Astrocyte (in vitro differentiated cells and primary cell): ENCODE measurements at places on chromosomes 5 and 9.

- DNase-seq = peak; percentile 75
Observed at GRCh38 chr5:132102101-132102701, 28.6 kb downstream of the CSF2 start.

DNA sequence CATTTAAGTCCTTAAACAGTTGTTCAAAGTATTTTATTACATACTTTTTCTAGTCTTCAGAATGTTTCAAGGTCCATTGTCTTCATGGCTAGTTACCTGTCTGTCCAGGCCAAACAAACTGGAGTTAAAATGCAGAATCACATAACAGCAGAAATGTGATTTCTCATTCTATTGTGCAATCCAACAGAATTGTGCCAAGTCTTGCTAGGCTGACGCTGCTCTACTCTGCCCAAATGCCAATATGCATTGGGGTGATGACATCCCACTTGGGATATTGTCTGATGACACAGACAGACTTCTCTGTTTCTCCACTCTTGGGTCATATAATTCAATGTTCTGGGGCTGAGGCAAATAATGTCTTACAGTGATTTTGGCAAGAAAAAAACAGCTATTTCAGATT is 5.2 kb upstream of the SLC22A5 start:
- peak; percentile 76 for DNase-seq

GRCh38 chr5:31346896-31347551 is 153.5 kb downstream of the CDH6 start:
- no peak for DNase-seq

DNA sequence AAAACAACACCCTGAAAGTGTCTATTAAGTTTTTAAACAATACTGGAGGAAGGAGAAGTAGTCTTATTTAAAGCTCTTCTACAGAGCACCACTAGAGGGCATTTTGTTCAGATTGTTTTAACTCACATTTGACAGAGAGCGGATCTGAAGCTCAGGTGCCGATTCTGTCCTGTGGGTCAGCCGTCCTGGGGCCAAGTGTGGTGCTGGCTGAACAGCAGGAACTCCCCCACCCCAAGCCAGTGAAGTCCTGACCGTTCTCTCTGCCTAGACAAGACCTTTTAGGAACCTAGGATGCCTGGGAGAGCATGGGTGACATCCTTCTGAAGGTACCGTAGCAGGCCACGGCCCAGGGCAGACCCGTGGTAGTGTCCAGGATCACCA is 3.9 kb downstream of the EXOC3 start:
- no peak for DNase-seq

DNA sequence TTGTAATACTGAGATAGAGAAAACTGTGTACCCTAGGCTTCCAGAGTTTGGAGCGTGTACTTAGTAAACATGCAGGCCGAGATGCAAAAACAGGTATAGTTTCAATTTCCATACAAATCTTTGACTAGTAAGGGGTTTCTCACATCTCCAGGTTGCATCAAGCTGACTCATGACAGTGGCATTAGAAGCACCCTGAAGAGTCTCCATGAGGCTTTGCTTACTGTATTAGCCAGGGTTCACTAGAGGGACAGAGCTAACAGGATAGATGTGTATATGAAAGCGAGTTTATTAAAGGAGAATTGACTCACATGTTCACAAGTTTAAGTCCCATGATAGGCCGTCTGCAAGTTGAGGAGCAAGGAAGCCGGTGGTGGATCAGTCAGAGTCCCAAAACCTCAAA is 275.3 kb upstream of the CDH6 start:
- peak; percentile 84 for DNase-seq

DNA sequence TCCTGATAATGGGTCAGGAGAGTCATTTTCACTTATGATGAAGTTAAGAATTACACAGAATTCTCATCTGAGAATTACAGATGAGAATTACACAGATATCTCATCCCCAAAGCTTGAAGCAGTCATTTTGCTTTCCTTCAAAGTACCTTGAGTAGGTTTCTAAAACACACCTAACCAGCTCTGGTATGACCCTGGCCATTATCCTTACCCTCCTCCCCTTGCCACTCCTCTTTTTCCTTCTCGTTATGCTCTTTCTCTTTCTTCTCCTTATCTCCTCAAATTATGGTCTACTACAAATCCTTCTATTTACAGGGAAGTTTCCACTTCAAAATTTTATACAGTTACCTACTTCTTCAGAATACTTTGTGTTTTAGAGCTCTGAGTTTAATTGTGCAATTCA is 44.5 kb downstream of the MEF2C start:
- DNase-seq = no peak

GRCh38 chr5:126871441-126871840 is 94.5 kb downstream of the LMNB1 start:
- DNase-seq = no peak

GRCh38 chr5:162256711-162257110 is 189.1 kb downstream of the GABRG2 start:
- DNase-seq = no peak

DNA sequence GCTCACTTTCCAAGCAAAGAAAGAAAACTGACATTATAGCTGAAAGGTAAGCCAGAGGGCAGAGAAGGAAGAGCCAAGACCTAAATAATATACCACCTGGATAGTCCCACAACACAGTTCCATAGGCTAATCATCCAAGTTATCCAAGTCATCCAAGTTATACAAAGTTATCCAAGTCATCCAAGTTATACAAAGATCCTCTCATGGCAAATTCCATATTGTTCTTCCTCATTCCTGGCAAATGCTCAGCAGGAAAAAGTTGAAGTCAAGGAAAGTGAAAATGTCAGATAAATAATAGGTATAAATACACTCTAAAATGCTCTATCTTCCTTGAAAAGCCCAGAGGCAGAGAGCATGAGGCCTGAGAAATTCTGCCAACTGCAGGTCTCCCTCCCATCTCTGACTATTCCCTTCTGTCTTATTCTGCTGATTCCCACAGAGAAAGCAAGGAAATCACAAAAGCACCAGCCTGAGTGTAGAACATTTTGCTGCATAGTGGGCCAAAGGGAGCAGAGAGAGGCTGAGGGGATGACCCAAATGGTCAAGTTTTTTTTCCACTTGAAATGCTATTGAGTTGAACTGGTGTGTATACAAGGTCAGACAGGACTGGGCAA is 12.5 kb downstream of the MCTP1 start:
- no peak for DNase-seq

- DNase-seq = no peak
Observed at GRCh38 chr9:125332527-125332926, 70.9 kb downstream of the GAPVD1 start.

DNA sequence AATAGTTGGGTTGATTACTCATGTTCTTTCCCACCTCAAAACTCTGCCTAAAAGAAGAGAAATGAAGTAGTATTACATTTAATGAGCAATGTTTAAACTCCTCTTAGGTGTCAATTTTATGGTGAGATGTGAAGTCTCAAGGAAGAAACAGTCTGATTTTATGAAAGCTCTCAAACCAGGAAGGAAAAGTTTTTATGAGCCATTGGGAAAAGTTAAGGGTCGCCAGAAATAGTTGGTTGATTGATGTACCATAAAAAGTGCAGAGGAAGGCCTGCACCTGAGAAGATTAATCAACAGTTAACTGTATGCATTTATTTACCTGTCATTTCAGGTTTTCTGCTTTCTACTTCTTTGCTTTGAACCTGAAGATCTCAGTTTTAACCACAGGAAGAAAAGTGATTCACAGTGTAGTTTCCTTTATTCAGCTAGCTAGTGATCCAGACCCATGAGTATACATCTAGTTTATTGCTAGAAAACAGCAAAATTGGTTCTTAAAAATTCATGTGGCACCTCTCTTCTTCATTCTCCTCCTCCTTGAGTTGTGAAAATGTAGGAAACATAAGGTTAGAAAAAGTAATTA is 133.1 kb downstream of the CSNK1G3 start:
- DNase-seq = no peak

DNA sequence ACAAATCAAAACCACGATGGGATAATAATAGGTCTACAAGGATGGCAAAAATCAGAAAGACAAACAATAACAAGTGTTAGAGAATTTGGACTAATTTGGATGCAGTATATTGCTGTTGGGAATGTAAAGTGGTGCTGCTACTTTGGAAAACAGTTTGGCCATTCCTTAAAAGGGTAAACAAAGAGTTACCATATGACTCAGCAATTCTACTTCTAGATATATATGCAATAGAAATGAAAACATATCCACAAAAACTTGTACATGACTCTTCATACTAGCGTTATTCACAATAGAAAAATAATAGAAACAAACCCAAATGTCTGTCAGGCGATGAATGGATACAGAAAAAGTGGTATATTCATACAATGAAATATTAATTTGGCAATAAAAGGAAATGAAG is 58.3 kb downstream of the JAK2 start:
- no peak for DNase-seq

GRCh38 chr5:1655496-1656270 is 131.9 kb upstream of the LPCAT1 start:
- DNase-seq = no peak

DNA sequence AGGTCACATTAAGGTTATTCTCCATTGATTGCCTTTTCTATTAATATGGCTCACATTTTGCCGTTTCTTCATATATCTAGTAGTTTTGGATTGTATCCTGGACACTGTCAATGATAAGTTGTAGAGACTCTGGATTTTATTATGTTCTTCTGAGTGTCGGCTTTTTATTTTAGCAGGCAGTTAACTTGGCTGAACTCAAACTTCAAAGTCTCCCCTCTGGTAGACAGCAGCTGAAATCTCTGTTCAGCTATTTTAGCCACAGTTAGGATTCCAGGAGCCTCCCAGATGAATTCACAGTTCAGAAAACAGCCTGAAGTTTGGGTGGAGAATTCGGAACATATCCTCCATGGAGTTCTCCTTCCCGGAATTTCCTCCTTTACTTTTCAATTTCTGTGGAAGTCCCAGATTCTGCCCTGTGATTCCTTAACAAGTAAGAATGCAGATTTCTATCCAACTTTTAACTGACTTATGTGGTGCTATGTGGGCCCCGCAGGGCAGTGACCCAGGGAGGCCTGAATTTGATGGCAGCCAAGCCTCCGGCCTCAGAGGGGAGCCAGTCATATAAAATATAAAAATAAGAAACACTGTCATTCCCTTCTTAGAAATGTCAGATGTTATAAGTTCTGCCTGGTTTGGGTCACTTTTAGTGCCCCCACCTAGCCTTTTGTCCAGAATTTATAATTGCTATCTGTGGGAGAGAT is 39.3 kb upstream of the MVB12B start:
- no peak for DNase-seq

GRCh38 chr9:93427655-93428379 is 23.7 kb upstream of the FAM120A start:
- no peak for DNase-seq

GRCh38 chr9:6133346-6134063 is 82.1 kb upstream of the IL33 start:
- peak; percentile 73 for DNase-seq

- no peak for DNase-seq
Observed at GRCh38 chr9:2271426-2271825, 256.3 kb downstream of the SMARCA2 start.

DNA sequence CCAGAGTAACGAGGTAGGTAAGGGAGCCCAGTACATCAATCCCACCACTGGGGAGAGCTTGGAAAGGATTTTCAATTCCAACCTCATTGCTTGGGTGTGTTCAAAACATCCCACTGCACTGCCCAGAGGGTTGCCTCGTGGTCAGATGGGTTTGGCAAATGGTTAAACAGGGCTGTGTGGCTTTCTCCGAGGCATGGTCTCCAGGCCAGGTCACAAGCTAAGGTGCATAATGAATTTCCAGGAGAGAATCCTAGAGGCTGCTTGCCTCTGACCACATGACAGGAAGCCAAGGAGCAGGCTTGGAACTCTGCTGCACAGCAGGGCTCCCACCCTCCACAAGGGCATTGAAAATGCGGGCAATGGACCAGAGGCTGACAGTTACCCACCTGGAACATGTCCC is 51.6 kb downstream of the DAP start:
- no peak for DNase-seq

- DNase-seq = no peak
Observed at GRCh38 chr9:37919246-37919955, 15.5 kb upstream of the SLC25A51 start.

DNA sequence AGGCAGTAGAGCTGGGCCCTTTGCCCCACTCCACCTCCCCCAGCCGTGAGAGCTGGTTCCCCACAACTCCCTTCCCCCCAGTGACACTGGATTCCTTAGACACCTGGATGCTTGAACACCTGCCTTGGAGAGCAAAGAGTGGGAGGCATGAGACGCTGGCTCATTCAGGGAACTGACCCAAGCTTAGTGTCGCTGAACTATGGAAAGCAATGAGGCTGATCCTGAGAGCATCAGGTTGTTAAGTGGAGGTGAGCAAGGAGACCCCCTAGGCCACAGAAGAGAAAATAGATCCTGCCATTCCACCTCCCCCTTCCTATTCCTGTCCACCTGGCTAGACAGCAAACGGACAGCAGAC is 2.0 kb downstream of the CCL19 start:
- DNase-seq = no peak

- DNase-seq = no peak
Observed at GRCh38 chr5:91033370-91033769, 349.7 kb downstream of the ARRDC3 start.

DNA sequence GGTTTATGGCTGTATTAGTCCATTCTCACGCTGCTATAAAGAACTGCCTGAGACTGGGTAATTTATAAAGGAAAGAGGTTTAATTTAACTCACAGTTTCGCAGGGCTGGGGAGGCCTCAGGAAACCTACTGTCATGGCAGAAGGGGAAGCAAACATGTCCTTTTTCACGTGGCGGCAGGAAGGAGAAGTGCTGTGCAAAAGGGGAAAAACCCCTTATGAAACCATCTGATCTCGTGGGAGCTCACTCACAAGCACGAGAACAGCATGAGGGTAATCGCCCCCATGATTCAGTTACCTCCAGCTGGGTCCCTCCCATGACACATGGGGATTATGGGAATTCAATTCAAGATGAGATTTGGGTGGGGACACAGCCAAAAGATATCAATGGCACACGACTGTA is 13.9 kb downstream of the LRRC70 start:
- DNase-seq = no peak

GRCh38 chr9:32334916-32335895 is 49.2 kb upstream of the ACO1 start:
- no peak for DNase-seq

DNA sequence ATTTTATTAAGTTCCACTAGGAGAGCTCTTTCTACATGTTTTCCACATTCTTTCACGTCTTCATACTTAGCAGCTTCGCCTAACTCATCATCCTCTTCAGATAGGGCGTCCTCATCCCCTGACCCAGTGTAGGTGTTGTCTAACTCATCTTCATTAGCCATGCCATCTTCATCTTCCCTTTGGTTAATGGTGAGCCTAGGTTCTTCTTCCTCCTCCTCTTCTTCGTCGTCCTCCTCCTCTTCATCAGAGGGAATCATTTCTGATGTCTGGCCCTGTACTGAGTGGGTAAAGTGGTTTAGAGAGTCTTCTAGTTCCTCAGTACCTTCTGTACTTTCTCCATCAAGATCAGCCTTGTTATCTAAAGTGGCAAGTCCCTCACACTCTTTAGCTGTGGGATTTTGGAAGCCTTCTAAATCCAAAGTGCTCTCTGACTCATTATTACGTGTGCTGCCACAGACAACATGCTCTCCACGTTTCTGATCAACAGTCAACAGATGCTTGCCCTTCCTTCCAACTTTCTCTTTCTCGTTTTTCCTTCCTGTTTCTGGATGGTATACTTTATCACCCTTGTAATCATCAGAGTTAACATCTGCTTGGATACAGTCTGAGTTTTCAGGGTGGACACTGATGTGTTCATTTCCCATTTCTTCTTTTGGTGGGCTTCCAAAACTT is 31.1 kb downstream of the TUT7 start:
- peak; percentile 81 for DNase-seq
